ENCODE measurements at places on chromosomes 4 and X.

DNA sequence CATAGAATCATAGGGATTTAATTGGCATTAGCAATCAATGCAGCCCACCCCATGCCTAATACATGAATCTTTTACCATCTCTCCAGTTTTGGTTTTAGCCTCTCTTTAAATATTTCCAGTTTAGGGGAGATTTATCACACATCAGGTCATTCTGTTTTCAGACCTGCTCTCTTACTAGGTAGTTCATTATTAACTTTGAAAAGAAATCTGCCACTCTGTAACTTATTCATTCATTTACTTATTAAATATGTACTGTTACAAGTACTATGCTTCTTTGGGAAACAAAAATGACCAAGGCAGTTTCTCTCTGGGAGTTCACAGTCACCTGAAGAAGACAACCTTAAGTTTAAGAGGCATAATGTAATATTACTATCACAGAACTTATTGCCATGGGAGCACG, 62.1 kb downstream of the USO1 start:
- DNase-seq, result no peak

- DNase-seq, result no peak
These were observed 107.5 kb upstream of the RBPJ start for GRCh38 chr4:26213317-26213716.

- DNase-seq, result no peak
These were observed 21.3 kb upstream of the FTHL17 start for GRCh38 chrX:31092970-31093638.

DNA sequence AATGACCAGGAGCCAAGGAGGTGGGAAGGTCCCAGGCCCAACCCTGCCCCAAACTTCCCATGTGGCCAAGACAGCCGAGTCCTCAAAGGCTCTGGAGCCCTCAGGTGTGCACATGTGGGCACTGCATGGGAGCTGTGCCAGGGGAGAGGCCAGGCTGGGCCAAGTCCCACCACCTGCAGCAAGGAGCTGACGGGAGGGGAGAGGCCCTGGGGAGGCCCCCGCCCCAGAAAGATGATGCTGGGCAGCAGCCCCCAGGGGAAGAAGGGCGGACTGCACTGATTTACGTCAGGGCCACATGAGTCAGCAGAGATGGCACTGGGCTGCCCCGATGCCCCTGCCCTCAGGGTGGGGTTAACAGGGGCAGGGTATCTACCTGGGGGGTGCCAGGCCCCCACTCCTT, 1.4 kb downstream of the L1CAM start:
- DNase-seq, result no peak

Data from stromal cell of bone marrow (primary cell).